ENCODE measurements at places on chromosomes 5 and 9.

DNA sequence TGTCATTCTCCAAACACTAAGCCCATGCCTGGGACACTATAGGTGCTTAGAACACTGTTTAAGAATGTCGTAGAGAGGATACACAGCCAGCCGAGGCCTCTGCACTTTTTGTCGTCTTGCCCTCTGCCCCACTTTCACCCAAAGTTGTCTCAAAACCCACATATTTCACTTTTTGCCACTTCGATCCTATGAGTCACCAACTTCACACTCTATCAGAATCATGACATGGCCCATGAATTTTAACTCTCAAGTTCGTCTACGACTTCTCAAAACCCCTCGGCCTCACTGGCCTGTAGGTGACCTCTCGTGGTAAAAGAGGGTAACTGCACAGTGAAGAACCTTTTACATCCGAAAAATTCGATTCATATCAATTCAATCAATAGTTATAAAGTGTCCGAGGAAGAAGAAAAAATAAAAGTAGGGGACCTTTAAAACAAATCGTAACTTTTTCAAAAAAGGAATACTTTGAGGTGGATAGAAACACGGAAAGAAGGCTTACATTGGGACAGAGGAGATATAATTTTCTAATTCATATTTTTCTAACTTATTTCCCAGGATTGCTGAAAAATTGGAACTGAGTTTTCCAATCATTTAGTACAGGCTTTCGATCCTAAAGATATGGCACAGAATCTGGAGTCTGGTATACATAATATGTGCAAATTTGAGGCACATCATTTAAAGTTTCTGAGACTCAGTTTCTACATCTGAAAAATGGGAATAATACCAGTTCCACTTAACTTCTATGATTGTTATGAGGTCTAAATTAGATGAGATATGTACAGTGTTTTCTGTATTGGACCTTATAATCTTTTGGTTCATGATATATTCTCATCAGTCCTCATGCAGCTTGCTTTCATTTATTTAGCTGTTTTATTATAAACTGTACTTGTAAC is 122.6 kb downstream of the APBA1 start:
- DNase-seq = peak; percentile 42

DNA sequence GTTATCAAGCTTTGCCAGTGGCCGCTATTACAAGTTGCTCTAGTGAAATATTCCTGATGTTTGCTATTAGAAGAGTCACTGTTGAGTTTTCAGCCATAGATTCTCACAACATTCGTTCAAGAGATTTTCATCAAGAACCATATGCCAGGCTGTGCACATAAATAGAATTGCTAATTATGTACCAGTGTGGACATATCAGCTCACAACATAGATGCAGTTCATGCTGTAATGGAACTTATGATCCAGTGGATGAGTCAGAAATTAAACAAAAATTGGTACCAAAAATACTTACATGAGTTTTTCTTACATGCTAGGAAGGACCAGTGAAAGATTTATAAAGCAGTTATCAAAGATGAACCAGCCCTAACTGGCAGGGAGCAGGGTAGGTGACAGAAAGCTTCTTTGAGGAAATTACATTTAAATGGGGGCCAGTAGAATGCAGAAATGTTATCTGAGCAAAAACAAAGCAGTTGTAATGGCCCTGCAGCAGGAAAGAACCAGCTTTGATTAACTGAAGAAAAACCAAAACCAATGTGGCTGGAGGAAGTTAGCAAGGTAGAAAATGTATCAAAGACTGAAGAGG is 404.2 kb downstream of the DNAH5 start:
- DNase-seq = no peak

DNA sequence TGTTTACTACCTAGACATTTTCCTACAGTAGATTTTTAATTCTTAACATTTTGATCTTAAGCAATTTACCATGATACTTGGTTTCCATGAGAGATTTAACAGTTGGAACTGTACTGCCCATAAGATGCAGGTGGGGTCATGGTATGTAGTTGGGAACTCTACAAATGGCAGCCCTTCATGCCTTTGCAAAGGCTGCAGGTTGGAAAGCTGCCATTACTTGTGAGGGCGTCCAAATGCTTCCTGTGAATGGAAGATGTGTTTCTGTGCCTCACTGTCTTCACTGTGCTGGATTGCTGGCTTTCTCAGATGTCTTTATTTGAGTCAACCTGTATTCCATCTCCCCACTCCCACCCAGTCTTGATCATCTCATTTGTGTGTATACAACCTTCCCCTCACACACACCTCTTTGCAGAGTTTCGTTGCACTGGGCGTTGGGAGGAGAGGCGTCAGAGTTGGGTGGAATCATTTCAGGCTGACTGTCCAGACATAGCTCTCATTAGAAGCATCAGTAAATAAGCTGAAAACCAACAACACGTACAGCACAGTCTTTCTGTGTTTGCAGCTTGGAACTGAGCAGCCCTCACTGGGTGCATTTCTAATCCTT is 14.8 kb upstream of the ABL1 start:
- DNase-seq = no peak

DNA sequence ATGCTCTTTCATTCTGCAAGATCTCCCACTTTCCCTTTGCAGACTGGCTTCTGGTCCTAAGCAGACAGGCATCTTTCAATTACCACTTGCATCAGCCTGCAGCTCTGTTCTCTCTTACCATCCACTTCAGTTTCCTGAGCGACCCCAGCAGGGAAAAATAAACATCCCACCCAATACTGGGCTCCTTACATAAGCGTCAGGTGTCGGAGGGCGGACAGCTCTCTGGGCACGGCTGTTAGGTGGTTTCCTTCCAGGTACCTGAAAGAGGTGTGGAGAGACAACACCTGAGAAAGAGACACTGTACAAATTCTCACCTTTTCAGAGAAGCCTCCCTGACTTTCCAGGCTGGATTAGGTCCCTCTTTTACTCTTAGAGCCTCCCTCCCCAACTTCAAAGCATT is 145.1 kb upstream of the PANK3 start:
- DNase-seq = no peak

DNA sequence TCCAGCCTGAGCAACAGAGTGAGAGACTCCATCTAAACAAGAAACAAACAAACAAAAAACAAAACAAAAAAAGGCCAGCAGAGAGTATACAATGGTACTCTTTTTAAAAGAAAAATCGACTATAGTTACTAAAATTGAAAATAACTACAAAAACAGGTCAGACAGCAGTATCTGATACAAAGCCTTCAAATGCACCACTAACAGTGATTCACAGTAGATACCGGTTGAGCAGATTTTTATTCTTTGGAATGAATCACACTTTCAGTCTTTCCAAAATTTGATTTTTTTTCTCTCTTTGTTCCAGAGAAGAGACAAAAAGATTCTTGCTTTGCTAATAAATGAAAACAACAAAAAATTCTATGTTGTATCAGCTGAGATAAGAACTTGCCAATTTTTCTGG is 36.9 kb downstream of the ROR2 start:
- DNase-seq = no peak

DNA sequence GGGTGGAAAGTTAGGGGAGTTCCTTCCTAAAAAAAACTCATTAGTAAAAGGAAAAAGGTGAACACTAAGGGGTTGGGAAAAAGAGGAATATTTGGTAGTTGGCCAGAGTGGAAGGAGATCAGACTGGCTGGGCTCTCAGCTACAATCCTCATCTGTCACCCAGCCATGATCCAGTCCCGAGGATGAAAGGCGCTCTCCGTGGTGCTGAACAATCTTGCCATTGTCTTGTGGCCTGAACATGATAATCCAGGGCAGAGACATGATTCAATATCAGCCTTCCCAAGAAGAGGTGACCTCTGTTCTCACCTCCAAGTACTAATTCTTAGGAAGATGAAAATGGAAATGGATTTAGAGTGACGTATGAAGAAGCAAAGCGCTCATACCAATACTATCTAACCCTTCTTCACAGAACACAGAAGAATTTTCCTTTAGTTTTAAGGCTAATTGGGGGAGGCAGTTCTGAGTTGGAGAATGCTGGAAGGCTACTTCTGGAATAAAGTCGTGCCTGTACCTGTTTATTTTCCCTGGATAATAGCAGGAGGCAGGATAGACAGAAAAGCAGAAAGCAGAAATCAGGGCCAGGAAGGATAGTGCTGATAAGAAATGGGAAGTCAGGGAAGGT is 36.6 kb upstream of the MYORG start:
- peak; percentile 36 for DNase-seq

DNA sequence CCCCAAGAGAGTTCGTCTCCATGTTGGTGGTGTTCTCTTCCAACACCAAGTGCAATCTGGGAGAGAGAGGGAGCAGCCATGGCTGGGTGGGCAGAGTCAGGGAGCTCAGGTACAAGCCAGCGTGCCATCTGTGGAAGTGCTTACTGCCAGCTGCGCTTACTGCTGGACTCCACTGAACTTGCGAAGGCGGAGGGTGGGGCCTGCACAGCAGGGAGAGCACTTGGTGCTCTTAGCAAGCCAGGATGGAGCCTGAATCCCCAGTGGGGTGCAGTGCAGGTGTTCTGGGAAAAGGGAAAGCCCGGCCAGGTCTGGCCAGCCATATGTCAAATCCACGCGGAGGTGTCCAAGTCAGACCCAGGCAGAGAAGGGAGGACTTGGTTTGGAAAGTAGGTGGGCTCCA is 142.0 kb downstream of the FANCC start:
- DNase-seq = no peak

DNA sequence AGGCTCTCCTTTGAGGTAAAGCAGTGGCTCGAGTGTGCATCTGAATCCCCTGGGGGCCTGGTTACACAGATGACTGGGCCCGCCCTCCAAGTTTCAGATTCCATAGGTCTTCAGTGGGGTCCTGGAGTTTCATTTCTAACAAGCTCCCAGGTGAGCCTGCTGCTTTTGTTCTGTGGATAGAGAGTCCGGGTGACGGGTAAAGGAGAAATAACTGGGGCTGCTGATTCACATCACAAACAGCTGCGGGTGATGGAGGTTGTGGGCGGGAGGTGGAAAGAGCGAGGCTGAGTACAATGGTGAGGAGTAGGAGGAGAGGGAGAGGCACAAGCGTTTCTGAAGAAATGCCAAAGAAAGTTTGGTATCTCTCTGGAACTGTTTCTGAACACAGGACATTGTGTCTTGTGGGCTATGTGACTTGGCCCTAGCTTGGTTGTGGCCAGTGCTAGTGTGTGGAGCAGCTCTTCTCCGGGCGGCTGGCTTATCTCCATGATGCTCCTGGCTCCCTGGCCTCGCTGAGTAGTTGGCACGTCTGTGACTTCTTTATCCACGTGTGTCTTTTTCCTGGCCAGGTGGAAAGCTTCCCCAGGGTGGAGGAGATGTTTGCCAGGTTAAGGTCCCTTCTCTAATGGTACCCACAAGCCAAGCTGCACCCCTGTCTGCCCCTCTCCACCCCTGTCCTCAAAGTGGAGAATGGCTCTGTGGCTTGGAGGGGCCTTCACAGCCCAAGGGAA is 61.7 kb downstream of the HSPA4 start:
- DNase-seq = no peak

GRCh38 chr5:139164020-139164419 is 34.1 kb downstream of the SIL1 start:
- DNase-seq = no peak

DNA sequence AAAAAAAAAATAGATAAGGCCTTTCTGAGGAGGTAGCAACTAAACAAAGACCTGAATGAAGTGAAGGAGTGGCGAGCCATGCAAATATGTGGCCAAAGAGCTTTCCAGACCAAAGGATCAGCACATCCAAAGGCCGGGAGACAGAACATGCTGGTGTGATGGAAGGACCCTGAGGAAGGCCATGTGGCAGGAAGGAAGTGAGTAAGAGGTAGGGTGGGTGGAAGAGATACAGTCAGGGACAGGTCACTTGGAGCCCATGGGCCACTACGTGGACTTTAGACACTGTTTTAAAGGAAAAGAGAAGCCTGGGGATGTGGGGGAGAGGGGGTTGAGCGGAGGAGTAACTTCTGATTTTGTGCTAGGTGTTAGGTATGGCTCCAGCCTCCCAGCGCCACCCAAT is 31.3 kb downstream of the SPRY4 start:
- no peak for DNase-seq

Measured in naive thymus-derived CD4-positive, alpha-beta T cell (primary cell).